Stimulated activated CD4-positive, alpha-beta T cell treated with anti-CD3 and anti-CD28 coated beads, Interleukin-1b, Interleukin-23, amount 100 ng/mL, for 4 hours (primary cell): ENCODE measurements at places on chromosomes 11 and 22.

GRCh38 chr11:115279813-115280761 lies 224.1 kb downstream of the CADM1 start:
- DNase-seq: no peak

GRCh38 chr11:122780296-122780949 lies 57.9 kb upstream of the CRTAM start:
- no peak for DNase-seq

- no peak for DNase-seq
Observed at GRCh38 chr11:15107730-15108515, 6.8 kb upstream of the INSC start.

GRCh38 chr11:116379185-116379828 lies 393.5 kb downstream of the BUD13 start:
- DNase-seq: no peak

DNA sequence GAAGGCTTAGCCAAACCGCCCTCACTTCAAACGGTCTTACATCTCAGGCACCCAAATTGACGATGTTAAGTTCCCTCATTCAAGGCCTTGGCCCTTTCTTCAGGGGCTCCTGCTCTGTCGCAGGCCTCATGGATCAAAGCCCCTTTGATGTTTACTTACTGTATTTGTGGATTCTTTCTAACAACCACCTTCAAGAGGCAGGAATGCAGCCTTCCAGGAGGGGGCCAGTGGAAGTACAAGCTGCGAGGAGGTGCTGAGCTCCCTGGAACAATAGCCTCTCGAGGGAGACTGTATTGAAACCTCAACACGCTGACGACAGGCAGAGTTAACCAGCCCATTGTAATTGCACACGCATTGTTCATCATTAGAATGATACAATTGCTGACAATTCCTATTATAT lies 209.1 kb downstream of the ST3GAL4 start:
- DNase-seq: no peak

- DNase-seq: no peak
Observed at GRCh38 chr22:20618488-20618887, 111.1 kb downstream of the MED15 start.

- DNase-seq: no peak
Observed at GRCh38 chr11:33742249-33742851, 6.1 kb upstream of the CD59 start.

DNA sequence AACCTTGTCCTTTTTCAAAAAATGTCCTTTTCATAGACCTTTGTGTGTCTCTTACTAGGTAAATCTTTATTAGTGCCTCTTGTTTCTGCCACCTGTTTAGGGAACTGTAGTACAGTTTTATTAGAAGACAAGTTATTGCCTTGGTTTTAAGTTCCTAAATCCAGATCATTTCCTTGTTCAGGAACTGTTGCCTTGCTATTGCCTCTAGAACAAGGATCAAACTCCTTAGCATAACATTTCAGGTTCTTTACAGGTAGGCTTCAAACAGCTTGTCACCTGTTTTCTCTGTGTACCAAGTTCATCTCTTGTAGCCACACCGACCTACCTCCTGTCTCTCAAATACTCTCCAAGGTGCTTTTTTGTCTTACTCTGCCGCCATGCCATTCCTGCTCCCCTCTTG lies 75.2 kb downstream of the MTMR3 start:
- DNase-seq: no peak

DNA sequence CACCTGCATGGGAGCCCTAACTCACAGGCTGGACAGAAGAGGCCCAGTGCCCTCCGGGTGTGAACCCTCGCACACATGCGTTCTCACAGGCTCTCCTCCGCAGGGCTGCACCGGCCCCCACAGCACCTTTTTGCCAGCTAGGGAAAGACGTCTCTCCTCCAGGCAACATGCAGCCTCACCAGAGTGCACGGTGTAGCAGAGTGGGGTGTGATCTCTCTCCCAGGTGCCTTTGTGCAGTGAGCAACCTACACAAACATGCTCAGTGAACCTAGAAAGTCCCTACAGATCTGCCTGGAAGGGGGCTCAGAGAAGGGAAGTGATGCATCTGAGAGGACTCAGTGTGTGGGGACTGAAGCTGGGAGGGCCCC lies 3.7 kb upstream of the CARNS1 start:
- DNase-seq: no peak

GRCh38 chr11:98277251-98277912 lies 743.4 kb upstream of the CNTN5 start:
- DNase-seq: no peak

GRCh38 chr22:24592058-24592850 lies 619 bp downstream of the LRRC75B start:
- DNase-seq: no peak

DNA sequence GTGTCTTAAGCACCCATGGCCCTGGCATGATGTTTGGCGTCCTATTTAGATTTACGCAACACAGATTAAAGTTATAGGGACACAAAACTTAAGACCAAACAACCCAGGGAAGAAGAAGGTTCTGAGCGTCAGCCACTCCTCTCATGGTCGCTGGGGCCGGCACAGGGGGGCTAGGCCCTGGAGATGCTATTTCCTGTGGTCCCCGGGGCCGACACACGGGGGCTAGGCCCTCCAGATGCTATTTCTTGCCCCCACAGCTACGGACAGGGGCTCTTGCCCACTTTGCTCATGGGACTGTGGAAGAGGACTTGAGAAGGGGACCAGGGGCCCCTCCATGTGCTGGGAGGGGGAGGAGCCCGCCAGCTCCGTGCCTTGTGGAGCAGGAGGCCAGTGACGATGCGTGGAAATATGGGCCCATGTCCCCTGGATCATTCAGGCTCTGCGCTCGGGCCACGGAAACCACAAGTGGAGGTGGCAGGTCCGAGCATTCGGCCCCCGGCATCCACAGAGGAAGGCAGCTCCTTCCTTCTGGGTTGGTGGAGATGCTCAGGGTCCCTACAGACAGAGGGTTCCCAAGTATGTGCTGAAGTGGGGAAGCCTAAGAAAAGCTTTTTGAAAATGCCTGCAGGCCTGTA lies 711.1 kb downstream of the BRD1 start:
- no peak for DNase-seq

DNA sequence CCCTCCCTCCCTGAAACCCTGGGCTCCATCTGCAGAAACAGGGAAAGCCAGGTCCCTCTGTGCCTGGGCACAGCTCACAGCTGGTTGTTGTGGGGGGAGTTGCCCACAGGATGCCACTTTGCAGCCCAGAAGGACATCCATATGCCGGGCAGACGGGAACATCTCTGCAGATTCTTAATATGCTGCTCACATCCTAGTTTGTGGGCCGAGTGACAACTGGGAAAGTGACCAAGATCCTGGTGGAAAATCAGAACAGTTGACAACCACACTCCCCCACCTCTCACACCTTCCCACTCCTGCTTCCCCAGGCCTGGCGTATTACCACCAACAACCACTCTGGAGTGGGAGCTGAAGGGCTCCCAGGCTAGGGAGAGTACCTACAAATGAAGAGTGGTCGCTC lies 7.3 kb upstream of the SCGB1A1 start:
- no peak for DNase-seq

DNA sequence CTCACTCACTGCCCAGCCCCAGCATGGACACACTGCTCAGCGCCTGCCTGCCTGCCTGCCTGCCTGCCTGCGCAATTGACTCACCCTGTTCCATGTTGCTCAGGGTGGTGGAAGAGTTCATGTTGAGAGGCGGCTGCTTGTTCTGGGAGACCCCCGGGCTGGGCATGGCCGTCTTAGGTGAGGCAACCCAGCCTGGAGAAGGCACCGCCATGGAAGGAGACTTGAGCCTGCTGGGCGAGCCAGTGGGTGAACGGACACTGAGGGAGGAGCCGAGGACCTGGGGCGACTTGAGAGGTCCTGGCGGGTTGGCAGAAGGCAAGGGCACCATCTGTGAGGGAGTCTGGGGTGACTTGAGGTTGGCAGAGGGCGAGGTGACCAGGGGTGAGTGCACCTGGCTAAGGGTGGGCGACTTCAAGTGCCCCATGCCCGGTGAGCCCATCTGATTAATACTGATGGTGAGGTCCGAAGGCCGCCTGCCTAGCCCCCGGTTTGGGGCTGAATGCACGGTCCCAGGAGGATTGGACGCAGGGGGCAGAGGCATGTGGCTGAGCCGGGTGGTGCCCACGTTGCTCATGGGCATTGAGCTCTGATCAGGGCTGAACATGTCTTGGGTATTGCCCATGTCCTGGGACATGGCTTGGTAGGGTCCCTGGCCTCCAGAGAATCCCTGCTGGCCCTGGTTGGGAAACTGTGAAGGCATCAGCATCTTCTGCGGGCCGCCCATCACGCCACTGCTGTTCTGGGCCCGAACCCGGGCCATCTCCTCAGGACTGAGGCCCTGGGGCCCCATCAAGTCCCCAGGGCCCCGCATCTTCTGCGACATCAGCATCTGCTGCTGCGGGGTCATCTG lies 17.1 kb downstream of the CXCR5 start:
- DNase-seq: no peak

DNA sequence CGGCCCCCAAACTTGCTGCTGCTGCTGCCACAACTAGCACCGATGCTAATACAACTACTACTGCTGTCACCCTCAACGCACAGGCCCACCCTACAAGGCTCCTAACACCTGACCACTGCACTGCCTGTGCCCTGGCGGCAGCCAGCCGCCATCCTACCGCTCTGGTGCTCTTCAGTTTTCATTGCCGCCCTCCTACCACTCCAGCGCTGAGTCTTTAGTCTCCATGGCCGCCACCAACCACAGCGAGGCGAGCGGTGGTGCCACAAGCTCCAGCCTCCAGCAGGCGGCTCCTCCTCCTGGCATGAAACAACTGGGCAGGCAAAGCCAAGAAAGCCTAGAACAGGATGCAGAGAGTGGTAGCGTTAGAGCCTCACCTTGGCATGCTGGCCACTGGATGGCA lies 5.0 kb upstream of the RFPL3 start:
- DNase-seq: no peak

DNA sequence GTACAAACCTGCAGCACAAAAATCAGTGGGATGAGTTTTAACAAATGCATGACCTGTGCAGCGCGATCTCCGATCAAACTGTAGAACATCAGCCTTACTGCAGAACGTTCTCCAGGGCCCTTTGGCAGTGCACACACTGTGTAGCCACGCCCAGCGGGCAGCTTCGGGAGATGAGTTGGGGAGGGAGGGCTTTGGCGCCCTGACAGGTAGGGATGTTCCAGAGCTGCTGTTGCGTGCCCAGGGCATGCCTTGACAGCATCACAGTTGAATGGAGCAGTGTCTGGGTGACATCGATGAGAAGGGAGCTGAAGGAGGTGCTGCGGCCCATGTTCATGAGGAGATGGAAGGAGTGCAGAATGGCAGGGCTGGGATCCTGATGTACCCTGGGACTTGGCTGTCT lies 80.2 kb downstream of the TBC1D22A start:
- DNase-seq: no peak

- DNase-seq: peak; percentile 32
Observed at GRCh38 chr11:57499413-57499982, 16.0 kb downstream of the SLC43A1 start.

DNA sequence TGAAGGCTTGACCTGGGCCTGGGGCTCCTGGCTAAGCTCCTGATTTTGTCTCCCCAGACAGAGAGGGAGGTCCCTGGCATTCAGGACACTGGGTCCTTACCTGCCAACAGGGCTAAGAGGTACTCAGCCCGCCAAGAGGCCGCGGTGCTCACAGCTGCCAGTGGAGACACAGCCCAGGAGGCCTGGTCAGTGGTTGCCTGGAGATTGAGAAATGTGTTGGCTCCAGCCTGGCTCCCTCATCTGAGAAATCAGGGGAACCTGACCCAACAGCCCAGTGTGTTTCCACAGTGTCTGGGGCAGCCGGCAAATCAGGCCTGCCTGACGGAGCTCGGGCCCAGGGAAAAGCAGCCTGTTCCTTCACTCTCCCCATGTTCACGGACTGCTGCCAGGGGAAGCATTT lies 79.4 kb upstream of the NAV2 start:
- no peak for DNase-seq

DNA sequence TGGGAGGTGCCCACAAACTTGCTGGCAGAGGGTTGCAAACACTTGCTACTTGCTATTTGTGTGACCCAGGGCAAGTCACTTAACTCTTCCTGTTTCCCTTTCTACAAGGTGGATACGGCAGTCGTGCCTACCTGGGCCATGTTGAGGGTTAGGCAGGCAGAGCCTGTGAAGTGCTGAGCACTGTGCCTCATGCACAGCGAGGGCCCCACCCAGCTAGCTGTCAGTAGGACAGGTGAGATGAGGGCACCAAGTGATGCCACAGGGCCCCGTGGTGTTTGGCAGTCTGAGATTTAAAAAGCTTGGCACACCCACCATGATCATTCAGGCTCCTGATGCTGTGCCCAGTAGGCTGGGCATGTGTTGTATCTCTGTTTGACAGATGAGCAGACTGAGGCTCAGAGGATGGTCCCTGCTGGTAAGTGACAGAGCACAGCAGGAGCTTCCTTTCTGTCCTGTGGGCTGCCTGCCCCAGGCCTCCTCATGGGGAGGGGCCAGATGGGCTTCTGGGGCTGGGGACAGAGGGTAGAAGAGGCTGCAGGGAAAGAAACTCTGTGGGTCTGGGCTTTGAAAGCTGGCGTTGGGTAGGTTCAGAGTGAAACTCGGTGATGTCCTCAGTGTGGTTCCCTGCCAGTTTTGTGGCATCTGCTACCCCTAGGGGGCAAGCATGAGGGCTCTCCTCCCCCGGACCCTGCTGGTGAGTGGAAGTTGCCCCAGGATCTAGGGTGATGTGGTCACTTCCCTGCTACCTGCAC lies 59.3 kb downstream of the TSPAN18 start:
- no peak for DNase-seq

DNA sequence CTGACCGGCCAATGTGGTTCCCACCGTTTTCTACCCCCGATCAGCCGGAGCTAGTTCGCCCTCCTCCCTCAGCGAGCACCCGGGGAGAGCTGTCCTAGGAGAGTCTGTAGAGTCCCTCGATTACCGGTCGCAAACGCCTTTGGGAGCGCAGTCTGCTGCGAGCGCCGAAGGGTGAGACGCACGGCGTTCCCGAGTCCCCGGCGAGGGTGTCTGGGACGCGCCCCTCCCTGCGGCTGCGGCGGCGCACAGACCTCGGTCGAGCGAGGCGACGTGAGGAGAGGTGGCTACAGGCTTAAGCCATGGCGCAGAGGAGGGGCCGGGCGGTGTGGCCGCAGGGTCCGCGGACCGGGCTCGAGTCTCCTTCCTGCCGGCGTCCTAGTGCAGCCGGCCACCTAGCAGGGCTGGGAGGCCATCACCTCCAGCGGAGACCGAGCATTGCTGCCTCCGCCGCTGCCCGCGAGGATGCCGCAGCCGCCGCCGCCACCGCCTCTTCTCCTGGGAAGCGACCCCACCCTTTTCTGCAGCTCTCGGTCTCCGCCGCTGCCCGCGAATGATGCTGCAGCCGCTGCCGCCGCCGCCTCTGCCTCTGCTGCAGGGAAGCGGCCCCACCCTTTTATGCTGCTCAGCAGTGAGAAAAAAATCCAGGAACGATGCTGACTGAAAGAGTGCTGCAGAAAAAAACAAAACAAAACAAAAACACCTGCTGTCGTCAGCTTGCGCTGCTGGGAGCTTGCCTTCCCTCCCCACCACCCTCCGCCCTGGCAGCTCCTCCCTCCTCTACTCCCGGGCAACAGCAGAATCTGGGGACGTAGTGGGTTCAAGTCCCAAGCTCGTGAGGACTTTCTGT lies at the start of gene MAP6:
Gene MAP6 (minus strand): TSS at position 588 of the 847 bp plus-strand sequence. CDS start 669 bp downstream, outside the sequence.
- no peak for DNase-seq
